KBM-7 (cell line): ENCODE measurements at places on chromosomes 6 and 20.

DNA sequence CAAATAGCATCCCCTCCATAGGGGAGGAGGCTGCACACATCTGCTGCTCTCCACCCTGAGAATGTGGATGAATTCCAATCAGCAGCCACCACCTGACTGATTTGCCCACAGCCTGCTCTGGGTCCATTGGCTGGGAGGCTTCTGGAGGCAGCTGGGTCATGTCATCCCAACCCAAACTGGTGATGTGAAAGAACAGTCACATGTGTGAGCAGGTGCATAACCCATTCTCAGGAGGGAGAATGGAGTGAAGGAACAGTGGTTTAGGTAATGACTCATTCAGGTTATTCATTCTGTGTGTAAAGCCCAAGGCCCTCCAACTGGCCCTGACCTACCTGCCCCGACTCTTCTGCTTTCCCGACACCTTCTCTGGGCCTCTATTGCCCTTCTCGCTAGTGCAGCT lies 90.9 kb upstream of the GCM1 start:
- no peak for DNase-seq

DNA sequence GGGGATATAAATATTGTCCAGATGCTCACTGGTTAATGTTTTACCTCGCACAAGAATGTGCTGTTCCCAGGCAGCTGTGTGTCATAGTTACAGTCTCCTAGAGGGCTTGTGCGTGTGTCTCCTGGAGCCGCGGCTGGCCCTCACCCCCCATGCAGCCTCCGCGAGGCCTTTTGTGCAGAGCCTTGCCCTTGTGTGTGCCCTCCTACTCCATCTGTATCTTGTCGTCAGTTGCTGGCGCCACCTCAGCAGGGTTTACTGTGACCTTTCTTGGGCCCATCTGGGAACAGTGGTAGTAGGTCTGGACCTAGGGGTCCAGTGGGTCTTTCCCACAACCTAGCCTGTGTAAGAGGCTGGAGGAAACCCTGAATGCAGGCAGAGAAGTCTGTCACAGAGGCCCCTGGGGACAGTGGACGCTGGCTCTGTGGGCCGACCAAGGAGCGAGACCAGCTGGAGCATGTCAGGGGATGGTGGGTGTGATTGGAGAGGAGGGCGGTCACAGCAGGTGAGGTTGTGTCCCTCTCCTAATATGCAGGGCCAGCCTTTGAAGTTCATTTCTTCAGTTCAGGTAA lies 35.2 kb downstream of the PPP1R14C start:
- DNase-seq: no peak

- peak; percentile 46 for DNase-seq
Measured at GRCh38 chr20:36086767-36087166, 67.8 kb upstream of the EPB41L1 start.

DNA sequence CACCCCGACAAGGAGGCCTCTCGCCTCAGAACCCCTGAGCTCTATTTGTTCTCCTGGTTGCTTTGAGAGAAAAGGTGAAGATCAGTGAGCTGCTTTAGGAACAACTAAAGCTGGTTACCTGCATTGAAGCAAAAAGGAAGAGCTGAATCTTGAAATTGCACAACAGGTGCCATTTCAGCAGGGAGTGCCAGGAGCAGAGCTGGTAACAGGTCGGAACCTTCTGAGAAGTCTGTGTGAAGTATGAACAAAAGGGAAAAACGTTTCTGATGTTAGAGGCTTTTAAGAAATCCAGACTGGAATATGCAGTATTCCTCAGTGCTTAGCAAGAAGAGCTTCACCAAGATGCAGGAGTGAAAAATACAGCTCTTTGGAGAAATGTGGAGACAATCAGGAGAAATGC lies 164.0 kb downstream of the TMEM242 start:
- DNase-seq: no peak

GRCh38 chr20:43161716-43162115 lies 28.0 kb downstream of the PTPRT start:
- no peak for DNase-seq

GRCh38 chr6:37190159-37190535 lies 20.2 kb downstream of the PIM1 start:
- DNase-seq: no peak

GRCh38 chr6:12803486-12803885 lies 86.9 kb downstream of the PHACTR1 start:
- DNase-seq: no peak

DNA sequence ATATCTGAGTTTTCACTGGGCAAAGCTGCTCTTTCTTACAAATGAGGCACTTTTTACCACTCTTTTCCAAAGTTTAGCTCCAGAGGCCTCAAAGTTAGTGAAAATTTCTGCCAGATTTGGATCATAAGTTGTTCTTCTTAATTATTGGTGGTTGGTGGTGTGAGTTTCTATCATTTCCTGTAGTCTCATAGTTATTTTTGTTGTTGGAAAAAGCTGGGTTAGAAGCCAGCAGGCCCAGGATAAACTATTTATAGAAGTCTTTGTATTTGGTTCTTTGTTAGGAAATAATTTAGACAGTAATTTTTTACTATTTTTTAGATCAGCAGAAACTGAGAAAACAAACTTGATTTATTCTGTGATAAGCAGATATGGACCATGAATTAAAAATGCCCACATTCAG lies 10.6 kb downstream of the PFDN4 start:
- no peak for DNase-seq

- DNase-seq: no peak
Measured at GRCh38 chr6:145588981-145589380, 146.3 kb downstream of the EPM2A start.

- DNase-seq: no peak
Measured at GRCh38 chr20:51602131-51602530, 59.6 kb upstream of the NFATC2 start.

- DNase-seq: no peak
Measured at GRCh38 chr6:170287371-170287876, 3.5 kb downstream of the DLL1 start.

- DNase-seq: no peak
Measured at GRCh38 chr20:2337142-2337541, 41.3 kb downstream of the TGM3 start.

- no peak for DNase-seq
Measured at GRCh38 chr20:32329817-32330554, 28.1 kb upstream of the ASXL1 start.

- no peak for DNase-seq
Measured at GRCh38 chr20:48066246-48066645, 281.0 kb upstream of the SULF2 start.

- DNase-seq: no peak
Measured at GRCh38 chr6:29941471-29941870, 861 bp upstream of the HLA-A start.

DNA sequence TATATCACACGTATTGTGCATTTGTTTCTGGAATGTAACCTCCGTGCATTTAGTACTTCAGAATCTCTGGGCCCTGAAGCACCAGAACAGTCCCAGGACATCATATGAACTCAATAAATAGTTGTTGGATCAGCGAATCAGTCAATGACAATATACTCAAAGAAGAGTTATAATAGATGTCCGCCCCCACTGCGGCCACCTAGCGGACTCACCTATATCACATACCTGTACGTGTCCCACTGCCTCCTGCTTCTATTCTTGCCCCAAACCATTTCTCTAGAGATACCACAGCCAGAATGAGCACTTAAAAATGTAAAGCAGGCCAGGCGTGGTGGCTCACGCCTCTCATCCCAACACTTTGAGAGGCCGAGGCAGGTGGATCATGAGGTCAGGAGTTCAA lies 73.9 kb downstream of the DCDC2 start:
- DNase-seq: no peak

DNA sequence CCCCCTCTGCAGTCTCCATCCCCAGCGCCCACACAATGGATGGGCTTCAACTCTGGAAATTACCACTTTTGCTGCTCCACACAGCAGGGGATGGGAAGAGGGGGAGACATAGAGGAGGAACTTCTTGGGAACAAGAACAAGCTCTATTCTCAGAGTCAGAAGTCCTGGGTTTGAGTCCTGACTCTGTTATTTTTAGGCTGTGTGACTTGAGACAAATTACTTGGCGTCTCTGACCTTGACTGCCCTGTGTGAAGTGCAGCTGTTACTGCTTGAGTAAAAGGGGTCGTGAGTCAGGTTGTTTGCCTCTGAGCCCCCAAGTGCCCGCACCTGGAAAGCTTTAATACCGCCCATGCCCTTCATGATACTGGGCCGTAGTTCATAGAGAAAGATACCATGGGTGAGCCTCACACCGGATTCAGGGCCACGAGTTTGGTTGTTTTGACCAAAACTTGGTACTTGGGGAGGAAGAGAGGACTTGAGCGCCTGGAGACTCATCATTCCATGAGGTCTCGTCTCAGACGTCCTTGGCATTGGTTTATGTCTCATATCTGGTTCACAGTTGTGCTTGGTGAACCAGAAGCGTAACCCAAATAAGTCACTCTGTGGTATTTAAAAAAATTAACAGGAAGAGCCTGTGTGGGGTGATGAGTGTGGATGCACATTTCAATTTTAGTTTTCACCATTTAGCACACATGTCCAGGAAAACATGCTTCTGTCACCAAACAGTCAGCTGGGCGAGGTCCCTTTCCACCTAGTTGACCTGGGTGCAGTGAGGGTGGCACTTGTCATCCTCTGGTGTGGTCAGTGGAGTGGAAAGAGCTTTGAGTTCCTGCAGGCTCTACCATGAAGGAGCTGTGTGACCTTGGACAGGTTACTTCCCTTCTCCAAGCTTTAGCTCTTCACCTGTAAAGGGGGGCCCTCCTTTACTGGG lies 75.6 kb downstream of the CDC5L start:
- DNase-seq: no peak

- no peak for DNase-seq
Measured at GRCh38 chr6:145815309-145816274, 997 bp upstream of the FBXO30 start.

- DNase-seq: no peak
Measured at GRCh38 chr6:162467679-162468078, 259.9 kb downstream of the PRKN start.

DNA sequence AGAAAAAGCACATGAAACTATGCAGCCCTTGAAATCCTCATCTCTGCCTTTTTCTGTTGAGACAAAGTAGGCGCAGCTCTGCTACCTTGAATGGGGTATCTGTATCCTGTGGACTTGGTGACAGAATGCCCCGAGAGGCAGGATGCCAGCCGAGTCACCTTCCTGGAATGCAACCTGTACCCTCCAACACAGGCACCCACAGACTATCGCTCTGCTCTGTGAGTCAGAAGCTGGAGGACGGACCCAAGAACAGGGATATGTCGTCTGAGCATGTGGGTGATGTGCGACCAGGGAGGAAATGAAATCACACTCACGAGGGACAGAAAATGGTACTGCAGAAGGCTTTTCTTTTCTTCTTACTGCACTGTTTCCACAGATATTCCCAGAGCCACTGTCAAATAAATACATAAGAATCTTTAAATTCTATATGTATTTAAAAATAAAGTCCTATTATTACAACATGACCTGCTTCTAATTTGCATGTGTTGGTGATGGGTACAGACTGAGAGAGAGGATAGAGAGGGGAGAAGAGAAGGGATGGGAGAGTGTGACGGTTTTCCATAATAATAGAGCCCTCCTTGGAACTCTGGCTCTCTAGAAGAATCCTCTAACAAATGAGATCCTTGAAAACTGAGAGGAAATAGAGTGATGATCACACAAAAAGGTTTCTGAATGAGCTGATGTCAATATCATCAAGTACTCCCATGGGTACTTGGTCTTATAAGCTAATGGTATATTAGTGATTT lies 308.1 kb downstream of the FOXC1 start:
- no peak for DNase-seq

- no peak for DNase-seq
Measured at GRCh38 chr20:36873498-36874189, 2.3 kb upstream of the TLDC2 start.

DNA sequence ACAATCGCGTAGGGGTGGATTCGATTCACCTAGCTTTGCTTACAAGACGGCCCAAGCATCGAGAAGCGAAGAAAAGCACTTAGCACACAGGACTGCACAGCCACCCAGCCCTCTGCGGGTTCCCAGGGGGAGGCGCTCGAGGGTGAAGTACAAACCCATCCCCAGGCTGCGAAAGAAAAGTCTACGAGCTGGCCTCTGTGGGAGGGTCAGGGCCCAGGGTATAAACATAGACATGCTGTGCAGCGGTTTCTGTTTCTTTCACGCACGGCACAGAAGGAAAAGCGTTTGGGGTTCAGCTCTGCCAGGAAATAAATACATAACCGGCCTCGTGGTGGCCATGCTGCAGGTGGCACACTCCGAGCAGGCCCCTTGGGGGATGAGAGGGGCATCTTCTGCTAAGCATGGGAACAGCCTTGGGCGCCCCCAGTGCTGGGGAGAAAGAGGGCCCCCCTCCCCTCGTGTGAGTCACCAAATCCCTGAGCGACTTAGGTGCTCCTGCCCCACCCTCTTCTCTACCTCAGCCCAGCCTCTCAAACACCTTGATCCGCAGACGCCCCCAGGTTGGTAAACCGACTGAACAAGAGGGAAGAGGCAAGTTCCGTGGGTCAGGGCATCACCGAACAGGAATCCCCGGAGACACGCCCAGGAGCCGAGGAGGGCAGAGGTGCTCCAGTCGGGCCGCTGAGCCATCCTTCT lies 91.6 kb upstream of the RIPOR2 start:
- DNase-seq: no peak

DNA sequence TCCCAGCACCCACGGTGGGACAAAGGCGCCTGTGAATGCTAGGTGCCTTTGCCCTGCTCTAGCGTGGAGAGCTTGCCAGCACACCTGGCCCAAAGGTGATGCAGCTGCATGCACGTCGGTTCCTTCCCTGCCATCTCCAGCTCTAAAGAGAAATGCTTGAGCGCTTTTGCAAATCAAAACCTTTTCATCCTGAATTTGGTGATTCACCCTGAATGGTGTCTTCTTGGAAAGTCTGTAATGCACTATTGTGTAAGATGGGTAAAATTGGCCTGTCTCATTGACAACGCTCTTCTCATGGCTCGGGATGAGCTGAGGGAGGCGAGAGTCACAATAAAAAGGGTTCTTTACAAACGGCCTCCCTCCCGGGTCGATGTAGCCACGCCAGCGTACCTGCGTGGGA lies 103.1 kb upstream of the ID4 start:
- DNase-seq: no peak

GRCh38 chr20:60036746-60037499 lies 78.7 kb downstream of the CDH26 start:
- DNase-seq: peak; percentile 24

DNA sequence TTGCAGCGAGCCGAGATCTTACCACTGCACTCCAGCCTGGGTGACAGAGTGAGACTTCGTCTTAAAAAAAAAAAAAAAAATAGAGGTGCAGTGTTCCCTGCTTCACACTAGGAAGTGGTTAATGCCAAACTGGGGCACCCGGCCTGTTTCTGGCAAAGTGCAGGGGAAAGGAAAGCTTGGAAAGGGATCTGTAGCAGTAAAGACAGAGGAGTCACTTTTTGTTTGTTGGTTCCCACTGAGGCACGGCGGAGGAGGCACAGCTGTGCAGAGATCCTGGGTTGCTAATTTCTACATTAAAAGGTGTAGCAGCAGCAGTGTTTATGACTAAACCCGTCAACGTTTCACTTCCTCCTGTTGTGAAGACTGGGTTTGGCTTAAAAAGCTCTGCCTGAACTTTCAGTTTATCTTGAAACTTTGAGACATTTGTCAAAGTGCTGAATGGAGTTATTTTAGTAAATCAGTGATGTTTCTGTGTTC lies 125.6 kb downstream of the CARMIL1 start:
- peak; percentile 42 for DNase-seq

GRCh38 chr6:1176567-1176966 lies 135.3 kb upstream of the FOXQ1 start:
- DNase-seq: no peak
